ENCODE measurements at places on chromosomes 16 and 17.

DNA sequence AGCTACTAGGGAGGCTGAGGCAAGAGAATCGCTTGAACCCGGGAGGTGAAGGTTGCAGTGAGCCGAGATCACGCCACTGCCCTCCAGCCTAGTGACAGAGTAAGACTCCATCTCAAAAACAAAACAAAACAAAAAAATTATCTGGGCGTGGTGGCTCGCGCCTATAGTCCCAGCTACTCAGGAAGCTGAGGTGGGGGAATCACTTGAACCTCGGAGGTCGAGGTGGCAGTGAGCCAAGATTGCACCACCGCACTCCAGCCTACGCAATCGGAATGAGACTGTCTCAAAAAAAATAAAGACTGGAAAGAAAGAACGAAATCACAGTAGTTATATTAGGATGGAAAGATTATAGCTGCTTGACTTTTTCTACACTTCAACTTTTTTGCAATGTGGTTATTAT is 18.9 kb downstream of the COG1 start:
- no peak for DNase-seq

DNA sequence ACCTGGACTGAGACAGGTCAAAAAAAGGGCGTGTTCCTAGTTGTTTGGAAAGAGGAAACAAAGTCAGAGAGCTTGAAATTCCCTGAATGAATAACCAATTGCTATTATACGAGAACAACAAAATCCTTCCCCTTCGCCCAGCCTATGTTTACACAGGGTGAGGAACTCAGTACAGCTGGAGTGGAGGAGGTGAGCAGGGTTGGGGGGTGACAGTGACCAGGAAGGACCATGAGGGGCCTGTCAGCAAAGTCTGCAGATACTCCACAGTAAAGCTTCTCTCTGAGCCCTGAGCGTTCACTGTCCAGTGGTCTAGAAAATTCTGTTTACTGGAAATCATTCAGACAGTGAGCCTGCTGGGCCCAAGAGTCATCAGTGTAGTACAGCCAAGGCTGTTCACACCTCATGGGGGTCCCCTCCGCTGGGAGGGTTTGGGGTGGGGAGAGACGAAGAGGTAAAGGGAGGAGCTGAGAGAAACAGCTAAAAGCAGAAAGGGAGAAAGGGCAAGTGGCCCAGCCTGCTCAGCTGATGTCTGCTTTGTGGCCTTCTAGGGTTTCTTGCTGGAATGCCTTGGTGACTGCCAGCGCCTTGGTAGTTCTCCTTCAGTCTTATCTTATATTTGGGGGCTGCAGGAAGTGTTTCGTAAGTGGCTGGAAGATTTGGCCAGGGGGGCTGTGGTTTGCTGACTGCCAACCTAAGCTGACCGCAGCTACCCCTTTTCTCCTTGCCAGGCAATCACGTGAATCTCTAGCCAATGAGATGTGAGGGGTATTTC is 5.7 kb downstream of the DUSP3 start:
- no peak for DNase-seq

DNA sequence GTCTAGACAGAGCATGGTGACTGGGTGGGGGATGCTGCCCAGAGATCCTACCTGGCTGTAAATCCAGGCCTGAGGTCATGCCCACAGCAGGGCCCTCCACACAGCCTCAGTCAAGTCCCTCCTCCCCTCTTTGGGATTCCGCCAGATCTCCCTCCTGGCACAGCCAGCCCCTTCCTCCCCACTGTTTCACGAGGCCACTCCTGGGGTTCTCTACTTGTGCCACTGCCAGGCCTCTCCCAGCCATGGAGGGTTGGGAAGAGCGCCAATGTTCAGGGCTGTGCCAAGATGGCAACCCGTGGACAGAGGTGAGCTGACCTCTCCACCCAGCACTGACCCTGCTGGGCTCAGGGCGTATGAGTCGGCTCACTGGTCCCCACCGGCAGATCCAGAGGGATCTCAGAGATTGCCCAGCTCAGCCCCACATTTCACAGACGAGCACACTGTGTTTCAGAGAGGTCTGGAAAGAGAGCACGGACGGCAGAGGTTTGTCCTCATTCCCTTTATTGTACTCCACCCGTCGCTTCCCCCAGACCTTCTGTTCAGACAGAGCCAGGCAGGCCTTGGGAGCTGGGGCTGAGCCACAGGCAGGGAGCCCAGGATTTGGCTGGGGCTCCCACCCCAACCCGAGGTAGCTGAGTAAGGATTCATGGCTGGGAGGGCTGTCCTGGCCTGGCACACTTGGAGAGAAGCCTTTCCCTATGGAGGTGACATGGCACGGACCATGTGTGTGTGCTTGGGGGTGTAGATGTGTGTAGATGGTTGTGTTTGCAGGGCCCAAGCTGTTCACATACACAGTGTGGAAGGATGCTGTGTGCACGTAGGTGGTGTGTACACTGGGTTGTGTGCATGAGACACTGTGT is 3.5 kb upstream of the CAMKK1 start:
- no peak for DNase-seq

DNA sequence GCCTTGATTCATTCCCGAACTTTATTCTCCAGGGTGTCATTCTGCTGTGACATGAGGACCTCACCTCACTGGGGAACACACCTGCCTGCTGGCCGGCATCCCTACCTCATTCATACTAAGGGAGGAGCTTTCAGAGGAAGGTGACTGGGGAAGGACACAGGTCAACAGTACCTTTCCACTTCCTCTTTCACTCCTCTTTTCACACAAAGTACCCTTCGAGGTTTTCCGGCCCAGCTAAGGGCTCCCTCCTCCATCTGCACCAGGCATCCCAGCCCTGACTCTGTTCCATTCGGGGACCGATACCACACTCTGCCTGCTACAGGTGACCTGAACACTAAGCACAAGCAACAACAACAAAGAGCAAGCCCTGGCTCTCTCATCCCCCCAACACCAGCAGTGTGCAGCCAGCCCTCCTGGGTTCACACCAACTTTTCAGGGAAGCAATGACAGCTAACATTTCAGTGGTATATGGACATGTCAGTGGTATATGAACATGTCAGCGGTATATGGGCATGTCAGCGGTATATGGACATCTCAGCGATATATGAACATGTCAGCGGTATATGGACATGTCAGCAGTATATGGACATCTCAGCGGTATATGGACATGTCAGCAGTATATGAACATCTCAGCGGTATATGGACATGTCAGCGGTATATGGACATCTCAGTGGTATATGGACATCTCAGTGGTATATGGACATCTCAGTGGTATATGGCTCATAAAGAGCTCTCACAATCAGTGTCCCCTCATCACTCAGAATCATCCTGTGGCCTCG is 16.0 kb downstream of the TRIM25 start:
- DNase-seq = no peak

DNA sequence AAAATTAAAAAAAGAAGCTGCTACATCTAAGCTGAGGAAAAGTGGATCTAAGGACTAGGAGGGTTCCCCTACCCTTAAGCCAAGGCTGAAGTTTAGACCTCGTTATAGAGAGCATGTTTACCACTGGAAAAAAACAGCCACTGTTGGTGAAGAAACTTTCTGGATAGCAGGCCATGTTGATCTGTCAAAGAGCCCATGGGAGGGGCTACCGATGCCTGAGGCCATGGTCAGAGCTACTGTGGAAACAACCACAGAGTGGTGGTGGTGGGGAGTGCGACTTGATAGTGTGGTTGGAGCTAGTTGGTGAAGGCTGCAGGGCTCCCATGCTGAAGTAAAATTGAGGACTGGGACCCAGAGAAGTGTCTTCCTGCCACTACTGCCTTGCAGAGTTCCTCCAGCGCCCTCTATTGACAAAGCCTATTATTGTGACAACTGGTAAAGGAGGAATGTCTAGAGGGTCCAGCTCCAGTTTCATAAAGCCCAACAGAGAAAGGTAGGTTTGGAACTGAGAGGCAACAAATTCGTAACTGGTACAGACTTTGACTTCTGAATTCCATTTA is 12.7 kb upstream of the FAM20A start:
- DNase-seq = peak; percentile 82

GRCh38 chr16:11731222-11731621 is 11.4 kb downstream of the TXNDC11 start:
- no peak for DNase-seq

GRCh38 chr17:77303620-77304019 is 162.9 kb downstream of the SEC14L1 start:
- no peak for DNase-seq

DNA sequence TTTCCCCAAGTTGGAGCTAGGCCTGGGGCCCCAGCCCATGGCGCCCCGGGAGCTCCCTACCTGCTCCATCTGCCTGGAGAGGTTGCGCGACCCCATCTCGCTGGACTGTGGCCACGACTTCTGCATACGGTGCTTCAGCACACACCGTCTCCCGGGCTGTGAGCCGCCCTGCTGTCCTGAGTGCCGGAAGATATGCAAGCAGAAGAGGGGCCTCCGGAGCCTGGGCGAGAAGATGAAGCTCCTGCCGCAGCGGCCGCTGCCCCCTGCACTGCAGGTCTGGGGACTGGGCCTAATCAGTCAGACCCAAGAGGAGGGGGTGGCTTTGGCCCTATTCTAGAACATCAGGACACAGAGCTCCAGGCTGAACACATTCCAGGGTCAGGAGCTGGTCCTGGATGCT is 1.5 kb downstream of the RNF112 start:
- DNase-seq = no peak

- DNase-seq = peak; percentile 34
These were observed 115.4 kb upstream of the GNAO1 start for GRCh38 chr16:56075732-56076388.

- no peak for DNase-seq
These were observed 11.0 kb upstream of the PLCG2 start for GRCh38 chr16:81767987-81768592.

Measured in WERI-Rb-1 (cell line).